Naive thymus-derived CD4-positive, alpha-beta T cell (primary cell): ENCODE measurements at places on chromosomes 5 and 9.

DNA sequence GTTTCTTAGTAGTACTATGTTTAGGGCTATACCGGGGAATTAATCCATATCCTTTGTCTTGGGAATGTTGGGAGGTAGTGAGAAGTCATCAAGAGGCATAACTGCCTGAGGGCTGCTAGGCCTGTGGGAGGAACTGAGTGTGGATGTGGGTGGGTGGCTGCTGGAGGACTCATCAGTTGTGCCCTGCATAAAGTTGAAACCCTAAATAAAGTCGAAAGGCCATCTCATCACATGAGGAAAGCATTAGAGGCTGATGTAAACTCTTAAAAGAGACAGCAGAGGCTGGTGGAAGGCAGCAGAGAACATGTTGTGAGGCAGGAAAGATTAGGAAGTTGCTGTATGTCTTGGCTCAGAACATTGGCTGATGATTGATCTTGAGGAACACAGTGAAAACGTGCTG lies 143.8 kb downstream of the MAST4 start:
- DNase-seq: no peak

- no peak for DNase-seq
These were observed 14.1 kb upstream of the LRRC19 start for GRCh38 chr9:27019589-27019988.

DNA sequence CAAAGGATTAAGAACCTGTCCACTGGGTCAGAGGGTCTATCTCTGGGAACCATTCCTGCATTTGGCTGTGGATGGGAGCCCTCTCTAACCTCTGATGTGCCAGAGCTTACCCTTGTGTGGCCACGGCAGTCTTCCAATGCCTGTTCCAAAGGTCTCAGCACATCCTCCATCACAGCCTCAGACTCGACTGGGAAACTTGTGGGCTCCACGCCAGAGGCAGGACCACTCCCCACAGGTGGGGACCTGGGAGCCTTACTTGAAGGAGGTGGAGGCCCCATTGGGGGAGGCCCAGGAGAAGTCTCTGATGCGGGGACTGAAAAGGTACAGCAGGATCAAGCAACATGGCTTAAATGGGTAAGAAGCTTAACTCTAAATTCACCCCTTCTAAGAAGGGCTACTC lies 4.4 kb downstream of the EIF4EBP3 start:
- DNase-seq: no peak

GRCh38 chr9:73219985-73220626 lies 68.4 kb downstream of the ANXA1 start:
- DNase-seq: no peak

DNA sequence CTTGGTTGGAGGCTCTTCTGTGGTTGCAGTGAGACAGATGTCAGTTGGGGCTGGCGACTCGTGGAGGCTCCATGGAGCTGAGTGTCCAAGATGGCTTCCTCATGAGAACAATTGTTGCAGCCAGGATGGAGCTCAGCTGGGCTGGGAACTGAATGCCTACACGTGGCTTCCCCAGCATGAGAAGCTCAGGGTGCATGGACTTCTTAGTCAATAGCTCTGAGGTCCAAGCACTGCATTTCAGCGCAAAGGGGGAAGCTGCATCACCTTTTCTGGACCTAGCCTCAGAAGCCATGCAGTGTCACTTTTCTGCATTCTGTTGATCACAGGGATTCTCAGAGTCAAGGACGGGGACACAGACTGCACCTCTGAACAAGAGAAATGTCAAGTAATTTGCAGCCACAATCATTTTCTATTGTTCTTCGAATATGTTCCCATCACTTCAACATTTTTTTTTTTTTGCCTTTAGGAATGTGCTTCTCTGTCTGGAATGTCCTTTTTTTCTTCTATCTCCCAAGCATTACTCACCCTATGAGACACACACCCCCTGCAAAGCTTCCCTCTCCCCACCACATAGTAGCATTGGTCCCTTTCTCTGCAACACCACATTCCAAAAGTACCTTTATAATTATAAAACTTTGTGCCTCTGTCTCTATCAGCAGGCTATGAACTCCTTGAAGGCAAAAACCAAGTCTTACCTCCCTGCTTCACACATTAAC lies 57.5 kb upstream of the STK32A start:
- no peak for DNase-seq

- DNase-seq: no peak
These were observed 27.7 kb downstream of the PTCD2 start for GRCh38 chr5:72347801-72348308.
